ENCODE measurements at places on chromosomes 4 and X.

GRCh38 chr4:4659871-4660651 lies 118.2 kb upstream of the STX18 start:
- DNase-seq, result peak; percentile 94

- no peak for DNase-seq
Measured at GRCh38 chr4:152114562-152114961, 353.8 kb upstream of the GATB start.

GRCh38 chr4:61239250-61239649 lies 39.1 kb downstream of the ADGRL3 start:
- no peak for DNase-seq

- no peak for DNase-seq
Measured at GRCh38 chr4:135966936-135967335, 1565.4 kb downstream of the PCDH18 start.

DNA sequence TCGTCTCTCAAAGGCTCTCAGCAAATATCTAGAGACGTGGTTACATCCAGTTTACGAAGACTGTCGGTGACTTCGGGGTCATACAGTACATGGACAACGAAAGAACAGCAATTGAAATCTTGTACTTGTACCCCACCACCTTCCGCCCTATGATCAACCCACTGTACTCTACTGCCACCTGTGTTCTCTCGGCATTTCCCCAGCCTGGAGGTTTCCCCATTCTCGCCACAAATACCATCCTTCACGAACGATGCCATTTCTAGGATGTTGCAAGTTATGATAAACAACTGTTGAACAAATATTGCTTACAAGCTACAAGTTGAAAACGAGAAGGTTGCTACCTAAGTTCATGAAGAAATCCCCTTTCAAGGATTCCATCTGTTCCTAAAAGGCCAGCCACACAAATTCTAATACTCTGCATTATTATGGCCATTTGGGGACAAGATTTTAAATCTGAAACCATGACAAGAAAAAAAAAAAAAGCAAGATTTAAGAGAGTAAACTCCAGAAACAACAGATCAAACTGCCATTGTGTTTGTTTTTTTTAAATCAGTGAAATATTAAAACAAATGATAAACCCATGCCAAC lies 1.6 kb downstream of the APBB2 start:
- DNase-seq, result peak; percentile 88

GRCh38 chr4:101306764-101307615 lies 40.3 kb downstream of the PPP3CA start:
- peak; percentile 10 for DNase-seq

DNA sequence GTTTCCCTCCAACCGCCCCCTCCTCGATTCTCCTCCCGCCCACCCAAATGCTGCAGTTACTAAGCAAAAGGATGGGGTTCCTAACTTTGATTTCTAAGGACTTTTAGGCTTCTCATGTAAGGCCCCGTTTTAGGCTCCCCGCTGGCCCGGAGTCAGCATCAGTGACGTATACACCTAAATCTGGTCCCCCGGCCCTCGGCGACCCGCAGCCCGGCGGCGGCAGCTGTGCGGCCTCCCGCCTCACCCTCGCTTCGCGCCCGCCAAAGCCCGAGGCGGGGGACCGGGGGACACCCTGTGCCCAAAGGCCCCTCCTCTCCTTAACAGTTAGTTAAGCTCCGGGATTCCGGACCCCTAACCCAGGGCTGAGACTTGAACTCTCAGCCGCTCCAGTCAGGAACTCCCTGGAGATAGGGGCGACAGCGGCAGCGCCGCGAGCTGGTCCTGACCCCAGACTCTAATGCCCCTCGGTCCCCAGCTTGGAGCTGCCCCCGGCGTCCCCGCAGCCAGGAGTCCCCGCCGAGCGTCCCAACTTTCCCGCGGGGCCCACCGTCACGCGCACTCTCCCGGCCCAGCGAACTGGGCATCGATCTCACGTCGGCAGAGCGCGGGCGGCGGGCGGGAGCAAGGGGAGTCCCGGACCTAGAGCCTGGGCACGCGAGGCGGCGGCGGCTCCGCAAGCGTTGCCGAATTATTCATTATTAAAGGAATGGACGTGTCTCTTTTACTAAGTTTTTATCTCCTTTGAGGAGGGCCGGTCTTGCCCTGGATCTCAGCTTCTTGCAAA lies 1.5 kb upstream of the NR3C2 start:
- DNase-seq, result peak; percentile 4

- DNase-seq, result peak; percentile 28
Measured at GRCh38 chrX:1657367-1658070, 42.7 kb downstream of the ASMT start.

DNA sequence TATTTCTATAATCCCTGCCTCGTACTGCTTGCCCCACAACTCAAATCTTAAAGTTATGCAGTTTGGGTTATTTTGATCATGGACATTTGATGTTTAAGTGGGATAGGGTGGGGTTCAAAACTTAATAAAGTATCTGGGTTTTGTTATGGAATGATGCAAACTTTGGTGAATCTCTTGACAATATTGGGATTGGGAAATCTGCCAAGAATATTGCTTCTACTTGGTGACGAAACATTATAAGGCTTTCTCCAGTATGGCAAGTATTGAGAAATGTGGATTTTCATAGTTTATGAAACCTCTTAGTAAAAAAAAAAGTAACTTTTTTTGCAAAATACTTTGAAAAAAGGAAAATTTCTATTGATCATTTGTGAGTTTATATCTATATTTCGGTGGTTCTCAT lies 130.8 kb upstream of the SFRP2 start:
- DNase-seq, result no peak

DNA sequence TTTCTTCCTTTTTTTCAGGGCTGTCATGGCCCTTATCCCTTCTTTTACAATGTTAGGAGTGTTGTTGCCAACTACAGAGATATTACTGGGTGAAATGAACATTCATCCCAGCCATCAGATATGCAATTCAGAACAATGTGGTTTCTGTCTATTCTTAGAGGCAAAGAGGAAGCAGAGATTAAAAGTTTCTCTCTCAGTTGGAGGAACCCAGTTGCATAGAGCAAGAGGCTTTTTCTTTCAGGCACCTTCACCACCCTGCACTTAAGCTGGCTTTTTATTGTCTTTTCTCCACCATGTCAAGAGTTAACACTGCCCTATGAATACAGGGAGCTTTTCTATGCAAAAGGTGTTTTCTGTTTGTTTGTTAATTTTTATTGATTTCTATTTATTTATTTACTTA lies 1559.6 kb upstream of the IGFBP7 start:
- DNase-seq, result no peak

DNA sequence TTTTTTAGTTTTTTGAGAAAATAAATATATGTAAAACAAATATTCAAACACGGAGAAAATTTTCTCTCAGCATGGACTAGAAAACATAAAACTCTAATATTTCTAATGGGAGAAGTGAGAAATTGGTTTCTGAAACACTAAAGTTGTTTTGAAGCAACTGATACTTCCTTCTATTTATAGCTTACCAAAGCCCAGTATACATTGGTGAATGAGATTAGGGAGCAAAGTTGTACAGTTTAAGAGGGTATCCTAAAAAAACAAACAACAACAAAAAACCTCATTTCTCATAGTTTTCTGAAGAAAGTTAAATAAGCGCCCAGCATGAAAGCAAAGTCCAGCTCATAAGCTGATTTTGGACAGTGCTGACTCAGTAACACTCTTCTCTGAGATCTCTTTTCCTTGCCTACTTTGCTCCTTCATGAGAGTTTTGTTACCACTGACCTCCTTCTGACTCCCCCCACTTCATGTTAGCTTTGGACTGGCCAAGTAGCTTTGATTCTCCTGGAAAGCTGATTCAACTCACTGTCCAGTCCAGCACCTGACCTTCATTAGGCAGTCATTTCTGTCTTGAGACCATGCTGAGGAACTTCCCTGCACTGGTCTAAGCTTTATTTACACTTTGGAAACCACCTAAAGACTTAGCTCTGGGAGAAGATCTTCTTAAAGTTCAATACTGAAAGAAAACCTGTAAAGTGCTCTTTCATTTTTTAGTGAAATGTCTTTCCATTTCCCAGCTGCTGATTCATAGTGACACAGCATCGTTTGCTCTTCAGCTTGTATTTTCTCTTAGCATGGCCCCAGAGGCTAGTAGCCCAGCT lies 21.8 kb upstream of the P2RY10 start:
- DNase-seq, result no peak

DNA sequence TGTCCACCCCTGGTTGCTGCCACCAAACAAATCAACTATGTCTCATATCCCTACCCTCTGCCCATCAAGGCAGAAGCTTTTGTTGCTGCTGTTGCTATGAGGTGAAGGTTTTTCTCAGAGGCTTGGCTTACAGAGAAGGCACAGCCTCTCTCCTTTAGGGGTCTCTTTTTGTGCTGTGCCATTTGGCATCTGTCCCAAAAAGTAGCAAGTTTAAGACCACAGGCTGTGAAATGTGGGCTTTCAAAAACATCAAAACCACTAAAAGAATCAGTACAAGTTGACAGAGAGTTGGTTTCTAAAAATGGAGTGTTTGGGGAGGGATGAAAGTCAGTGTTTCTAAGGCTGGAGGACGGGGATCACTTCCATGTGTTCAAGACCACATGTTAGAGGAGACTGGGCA lies 634.9 kb downstream of the BCOR start:
- no peak for DNase-seq

DNA sequence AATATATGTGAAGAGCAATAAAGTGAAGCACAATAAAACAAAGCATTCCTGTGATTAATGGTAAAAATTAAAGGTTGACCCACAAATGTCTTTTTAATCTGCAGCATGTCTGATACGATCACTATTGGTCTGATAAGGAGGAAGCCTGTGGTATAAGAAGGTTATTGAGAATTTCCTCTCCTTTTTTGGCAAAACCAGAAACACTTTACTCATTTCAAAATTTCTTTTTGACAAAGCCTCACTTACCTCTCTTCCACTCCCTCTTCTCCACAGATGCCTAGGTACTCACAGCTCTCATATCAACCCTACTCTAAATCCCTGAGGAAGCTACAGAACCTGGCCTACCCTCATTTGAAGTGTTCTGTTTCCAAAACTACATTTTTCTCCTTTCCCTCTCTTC lies 56.1 kb downstream of the TSPAN5 start:
- DNase-seq, result no peak

- no peak for DNase-seq
Measured at GRCh38 chrX:74408304-74408703, 13.0 kb upstream of the SLC16A2 start.

DNA sequence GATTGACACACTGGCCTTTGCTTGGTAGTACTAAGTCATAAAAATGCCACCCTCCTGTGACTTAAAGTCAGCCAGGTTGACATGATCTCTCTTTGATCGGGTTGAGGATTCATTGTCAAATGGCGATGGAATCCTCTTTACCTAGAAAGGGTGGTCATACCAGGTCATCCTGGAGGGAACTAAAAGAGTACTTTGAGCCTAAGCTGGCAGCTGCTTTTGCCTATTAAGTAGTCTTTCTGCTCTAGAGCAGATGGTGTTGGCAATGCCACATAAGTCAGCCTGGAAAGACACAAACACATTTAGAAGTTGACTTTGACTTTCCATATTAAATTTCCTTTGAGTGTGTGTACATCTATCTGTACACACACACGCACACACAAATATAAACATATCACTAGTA lies 39.2 kb upstream of the C4orf54 start:
- no peak for DNase-seq

- DNase-seq, result no peak
Measured at GRCh38 chr4:176306837-176307665, 12.7 kb upstream of the SPCS3 start.

- DNase-seq, result no peak
Measured at GRCh38 chrX:41594634-41595033, 94.1 kb upstream of the GPR34 start.

DNA sequence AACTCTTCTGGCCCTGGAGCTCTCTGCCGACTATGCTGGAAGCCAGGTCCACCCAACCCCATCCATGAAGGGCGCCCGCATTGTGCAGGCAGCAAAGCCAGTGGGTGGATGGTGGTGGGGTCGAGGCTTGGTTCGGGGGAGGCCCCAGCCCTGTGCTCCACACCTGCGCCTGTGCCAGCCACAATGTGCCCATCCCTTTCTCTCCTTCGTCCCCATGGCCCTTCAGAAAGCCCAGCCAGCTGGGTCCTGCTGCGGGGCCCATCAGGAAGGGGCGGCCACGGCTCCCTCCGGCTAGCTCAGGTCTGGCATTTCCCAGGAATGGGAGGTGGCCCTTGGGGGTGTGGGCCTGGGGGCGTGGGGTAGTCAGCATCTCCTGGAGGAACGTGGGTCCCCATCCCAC lies 91.6 kb downstream of the HMX1 start:
- DNase-seq, result no peak

- peak; percentile 32 for DNase-seq
Measured at GRCh38 chr4:170652571-170652970, 562.8 kb upstream of the AADAT start.

DNA sequence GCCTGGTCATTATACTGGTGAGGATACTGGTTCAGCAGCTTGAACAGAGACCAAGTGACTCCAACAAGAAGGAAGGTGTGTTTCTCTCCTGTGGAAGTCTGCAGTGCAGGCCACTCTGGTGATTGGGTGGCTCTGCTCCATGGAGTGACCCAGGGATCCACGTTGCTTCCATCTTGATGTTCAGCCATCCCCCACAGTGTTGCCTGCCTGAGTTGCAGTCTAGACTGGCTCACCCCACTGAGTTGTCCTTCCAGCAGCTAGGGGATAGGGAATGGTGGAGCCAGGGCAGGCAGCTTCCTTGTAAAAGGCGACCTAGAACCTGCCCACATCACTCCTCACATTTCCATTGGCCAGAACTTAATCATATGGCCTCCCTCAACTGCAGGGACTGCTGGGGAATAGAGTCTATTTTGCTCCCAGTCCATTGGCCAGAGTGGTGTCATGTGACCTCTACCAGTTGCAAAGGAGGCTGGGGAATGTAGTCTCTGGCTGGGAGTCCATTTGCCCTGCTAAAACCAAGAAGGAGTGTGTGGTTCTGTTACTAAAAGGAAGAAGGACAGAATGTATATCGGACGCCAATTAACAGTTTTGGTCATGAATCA lies 8.0 kb downstream of the MAN2B2 start:
- DNase-seq, result peak; percentile 74

DNA sequence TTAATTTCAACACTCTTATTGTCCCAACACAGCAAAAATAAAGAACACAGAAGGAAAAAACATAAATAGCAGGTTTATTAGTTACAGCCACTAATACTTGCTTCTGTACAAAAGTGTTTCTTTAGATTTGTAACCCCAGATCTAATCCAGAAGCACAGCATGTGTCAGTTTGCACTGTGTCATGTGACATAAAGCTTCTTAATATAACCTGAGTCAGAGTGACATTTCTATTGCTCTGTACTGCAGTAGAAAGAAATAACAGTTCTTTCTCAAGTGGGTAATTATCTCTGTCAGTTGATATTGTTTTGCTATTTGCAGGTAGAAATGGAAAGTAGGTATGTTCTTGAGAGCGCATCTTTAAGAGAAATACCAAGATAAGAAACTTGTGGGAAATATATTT lies 422.5 kb downstream of the ZIC3 start:
- no peak for DNase-seq
